ENCODE measurements at places on chromosomes 6 and 20.

DNA sequence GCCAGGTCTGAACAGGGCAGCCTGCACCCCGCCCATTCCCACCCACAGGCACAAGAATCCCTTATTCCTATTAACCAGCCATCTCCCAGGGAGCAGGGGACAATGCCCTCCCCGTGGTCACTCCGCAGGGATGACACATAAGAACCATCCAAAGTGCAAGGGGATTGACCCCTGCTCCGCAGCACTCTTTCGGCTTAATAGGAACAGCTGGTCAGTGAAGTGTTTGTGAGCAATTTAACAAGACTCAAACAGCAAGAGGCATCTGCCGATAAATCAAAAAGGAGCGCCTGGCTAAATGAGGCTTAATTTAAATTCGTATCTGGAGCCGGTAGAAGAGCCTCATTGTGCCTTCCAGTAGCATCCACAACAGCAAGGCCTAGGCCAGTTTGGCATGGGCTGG, 389.4 kb downstream of the RNGTT start:
- DNase-seq, result peak; percentile 12

GRCh38 chr20:25160897-25161296, 34.6 kb upstream of the ENTPD6 start:
- no peak for DNase-seq

- DNase-seq, result no peak
Measured at GRCh38 chr6:21874372-21874771, 280.8 kb downstream of the SOX4 start.

DNA sequence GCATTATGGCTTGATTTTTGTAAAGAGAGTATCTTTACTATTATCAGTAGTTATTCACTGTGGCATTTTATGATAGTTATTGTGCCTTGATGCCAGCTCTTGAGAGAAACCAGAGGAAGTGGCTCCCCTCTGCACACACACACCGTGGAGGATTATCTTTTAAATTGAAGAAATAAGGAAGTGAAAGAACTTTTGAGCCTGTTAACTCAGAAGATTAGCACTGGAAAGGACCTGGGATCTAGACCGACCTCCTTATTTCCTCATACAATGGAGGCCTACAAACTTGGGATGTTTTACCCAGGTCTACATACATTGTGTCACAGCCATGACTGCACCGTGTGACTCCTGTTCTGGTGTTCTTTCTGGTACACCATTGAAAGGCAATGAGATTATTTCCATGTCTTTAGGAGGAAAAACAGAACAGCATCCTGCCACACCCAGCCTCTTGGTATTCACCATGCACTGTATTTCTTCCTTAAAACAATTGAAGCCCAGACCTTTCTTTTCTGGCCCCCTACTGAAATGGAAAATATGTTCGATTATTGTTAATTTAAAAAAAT, 40.6 kb downstream of the HECA start:
- no peak for DNase-seq

DNA sequence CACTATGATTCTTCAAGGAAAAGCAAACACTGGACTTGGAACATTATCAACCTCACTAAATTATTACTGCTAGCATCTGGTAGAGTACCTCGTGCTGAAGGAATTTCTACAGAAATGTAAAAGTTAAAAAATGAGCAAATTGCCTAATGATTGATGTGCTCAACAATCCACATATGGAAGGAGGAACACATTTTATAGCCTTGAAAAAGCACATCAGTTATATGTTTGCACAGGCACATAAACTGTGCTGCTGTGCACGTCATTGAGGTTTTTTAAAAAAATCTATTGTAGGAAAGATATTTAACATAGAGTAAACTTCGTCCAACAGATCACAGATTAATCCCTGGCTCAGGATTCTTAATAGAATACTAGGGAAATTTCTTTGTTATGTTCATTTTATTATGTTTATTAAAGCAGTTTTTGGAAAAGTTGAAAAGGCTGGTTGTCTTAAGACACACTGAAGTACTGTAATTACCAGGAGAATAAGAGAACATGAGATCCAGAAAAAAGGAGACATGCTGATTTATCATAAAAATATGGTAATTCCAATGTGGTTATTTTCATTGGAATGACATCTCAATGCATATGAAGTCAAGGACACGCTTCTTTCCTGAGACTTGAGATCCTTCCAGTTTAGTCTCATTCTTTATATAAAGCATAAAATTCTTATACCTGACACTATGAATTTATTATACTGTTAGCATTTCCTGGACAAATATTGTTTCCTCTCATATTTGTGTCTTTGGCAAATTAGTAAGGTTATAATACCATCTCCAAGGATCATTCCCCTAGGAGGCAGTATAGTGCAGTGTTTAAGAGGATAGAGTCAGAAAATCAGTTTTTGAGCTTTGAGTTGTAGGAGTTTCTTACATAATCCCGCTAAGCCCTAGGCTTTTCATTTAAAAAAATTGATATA, 511.1 kb downstream of the TENT5A start:
- DNase-seq, result no peak

DNA sequence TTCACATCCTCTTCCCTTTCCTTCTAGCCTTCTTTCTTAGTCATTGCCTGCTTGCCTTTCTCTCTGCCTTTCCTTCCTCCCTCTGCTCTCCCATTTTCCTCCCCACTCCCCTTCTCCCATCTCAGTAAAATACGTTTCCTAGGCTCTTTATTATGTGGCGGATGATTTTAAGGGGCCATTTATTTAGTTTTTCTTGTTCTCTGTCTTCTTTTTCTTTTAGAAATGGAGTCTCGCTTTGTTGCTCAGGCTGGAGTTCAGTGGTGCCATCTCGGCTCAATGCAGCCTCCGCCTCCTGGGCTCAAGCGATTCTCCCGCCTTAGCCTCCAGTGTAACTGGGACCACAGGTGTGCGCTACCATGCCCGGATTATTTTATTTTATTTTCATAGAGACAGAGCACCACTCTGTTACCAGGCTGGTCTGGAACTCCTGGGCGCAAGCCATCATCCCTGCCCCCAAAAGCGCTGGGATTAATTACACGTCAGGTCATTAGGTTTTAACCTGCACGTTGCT, 1.5 kb downstream of the MTHFD1L start:
- DNase-seq, result no peak

- no peak for DNase-seq
Measured at GRCh38 chr6:135883045-135883444, 31.5 kb downstream of the PDE7B start.

DNA sequence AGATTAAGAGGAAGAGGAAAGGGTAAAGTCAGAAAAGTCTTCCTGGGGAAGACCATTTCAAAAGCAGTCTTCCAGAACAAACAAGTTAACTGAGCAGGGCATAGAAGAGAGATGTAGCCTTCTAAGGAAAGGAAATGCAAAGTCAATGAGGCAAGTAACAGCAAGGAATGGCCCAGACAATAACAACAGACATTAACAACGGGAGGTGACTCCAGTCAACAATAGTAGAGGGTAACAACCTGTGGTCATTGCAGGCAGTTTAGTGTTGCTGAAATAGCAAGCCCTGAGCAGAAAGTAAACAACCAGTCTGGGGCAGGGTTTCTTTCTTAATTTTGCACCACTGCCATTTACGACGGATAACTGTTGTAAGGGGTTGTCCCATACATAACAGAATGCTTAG, 2.1 kb downstream of the MDN1 start:
- no peak for DNase-seq

- no peak for DNase-seq
Measured at GRCh38 chr20:63183422-63184146, 32.3 kb downstream of the YTHDF1 start.

GRCh38 chr6:79656134-79656533, 25.0 kb downstream of the SH3BGRL2 start:
- no peak for DNase-seq

DNA sequence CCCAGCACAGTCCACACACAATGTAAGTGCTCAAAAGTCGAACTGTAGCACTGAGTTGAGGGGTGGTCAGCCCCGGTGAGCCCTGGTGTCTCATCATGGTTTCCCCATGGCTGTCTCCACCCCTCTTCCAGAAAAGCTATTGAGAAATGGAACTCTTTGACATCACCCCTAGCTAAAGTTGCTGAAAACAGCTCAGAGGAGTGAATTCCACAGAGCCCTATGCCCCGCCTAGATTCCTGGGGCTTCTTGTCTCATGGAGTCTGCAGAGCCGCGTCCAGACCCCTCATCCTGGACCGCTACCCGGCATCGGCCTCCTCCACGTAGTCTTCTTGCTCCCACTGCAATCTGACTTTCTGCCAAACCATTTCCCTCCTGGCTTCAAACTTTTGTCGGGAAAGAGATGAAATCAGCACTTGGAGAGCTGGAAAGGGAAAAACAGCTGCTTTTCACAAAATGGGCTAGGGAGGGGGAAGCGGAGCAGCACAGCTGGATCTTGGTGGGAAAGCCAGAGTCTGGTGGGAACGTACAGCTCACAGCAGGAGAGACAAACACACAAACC, 132.2 kb downstream of the SNX5 start:
- DNase-seq, result no peak

- peak; percentile 12 for DNase-seq
Measured at GRCh38 chr20:42204109-42204660, 586.0 kb upstream of the CHD6 start.

GRCh38 chr20:53939572-53940359, 130.6 kb downstream of the BCAS1 start:
- DNase-seq, result no peak

- no peak for DNase-seq
Measured at GRCh38 chr6:105282631-105283585, 103.1 kb upstream of the POPDC3 start.

DNA sequence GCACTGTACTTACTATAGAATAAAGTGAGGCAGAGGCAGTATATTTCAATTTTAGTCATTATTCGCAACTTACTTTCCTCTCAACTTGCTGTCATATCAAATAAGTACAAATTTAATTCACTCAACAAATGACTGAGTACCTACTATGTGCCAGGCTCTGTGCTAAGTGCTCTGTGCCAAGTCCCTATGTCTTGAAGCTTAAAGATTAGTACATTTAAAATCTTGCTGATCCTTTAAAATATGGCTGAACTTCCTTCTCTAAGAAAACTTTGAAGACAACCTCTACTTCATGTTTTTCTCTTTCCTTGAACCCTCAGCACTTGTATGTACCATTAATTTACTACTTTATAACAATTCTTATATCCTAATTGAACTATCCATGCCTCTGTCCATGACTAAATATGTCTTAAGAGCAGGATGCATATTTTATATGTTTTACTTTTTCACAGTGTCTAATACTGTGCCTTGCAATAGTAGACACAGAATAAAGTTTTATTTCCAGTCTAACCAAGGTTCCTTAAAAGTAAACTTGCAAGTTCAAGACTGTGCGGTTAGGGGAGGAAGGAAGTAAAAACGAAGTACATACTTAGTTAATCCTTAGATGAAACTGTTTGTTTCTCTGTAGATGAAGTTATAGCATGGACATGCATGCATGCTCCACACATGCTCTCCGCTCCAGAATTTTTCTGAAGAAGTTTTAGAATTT, 10.0 kb upstream of the LATS1 start:
- DNase-seq, result no peak

DNA sequence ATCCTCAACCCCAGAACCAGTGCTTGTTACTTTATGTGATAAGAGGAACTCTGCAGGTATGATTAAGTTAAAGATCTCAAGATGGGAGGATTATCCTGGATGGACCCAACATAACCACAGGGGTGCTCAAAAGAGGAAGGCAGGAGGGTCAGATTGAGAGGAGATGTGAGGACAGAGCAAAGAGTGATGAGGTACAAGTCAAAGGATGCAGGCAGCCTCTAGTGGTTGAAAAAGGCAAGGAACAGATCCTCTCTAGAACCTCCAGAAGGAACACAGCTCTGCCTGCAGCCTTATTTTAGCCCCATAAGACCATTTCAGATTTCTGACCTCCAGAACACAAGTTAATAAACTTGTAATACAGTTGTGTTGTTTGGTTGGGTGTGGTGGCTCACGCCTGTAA, 41.2 kb downstream of the PDSS2 start:
- DNase-seq, result no peak

- DNase-seq, result no peak
Measured at GRCh38 chr6:16126861-16127260, 2.0 kb upstream of the MYLIP start.

GRCh38 chr6:5179917-5180316, 80.8 kb downstream of the LYRM4 start:
- no peak for DNase-seq

DNA sequence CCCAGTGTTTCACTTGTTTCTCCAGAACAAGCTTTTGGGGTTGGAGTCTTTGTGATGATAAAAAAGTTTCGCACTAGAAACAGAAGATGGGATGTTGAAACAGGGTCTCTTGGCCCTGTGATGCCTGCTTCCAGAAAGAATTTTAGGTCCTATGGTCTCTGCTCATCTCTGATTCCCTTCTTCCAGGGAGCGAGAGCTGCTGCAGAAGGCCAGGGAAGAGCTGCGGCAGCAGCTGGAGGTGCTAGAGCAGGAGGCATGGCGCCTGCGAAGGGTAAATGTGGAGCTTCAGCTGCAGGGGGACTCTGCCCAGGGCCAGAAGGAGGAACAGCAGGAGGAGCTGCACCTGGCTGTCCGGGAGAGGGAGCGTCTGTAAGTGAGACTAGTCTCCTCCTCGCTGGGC, 18.3 kb downstream of the CEP250 start:
- DNase-seq, result no peak

GRCh38 chr6:15213838-15214400, 31.9 kb upstream of the JARID2 start:
- DNase-seq, result no peak

DNA sequence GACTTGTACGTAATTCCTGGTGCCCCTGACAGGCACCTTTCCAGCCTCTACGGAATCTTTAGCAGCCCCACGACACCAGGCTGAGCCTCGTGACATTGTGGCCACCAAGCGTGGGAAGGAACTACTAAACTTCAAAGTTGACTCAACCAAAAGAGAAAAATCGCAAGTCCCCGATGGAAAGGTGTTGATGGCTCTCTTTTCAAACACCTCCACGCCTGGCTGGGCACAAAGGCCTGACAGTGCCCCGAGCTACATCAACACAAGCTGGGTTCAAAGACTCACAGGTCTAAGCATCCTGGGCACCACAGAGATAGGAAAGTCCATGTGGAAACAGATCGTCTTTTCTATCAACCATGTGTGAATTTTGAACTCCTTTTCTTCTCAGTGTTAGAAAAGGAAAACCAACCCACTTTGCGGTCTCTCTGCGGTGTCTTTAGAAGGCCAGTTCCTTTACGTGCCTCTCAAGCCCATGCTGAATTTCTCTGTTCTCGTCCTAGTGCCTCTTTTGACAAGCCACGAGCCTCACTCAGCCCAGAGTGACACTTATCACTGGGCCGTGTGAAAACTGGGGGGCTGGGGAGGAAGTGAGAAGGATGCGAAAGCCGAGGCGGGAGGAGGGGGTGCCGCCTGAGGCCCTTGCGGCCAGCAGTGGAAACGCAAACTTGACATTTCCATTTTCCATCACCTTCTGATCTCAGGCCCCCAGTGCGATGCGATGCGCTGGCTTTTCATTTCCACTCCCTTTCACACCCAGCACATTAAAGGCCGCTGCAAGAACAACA, 59.4 kb downstream of the GFOD1 start:
- no peak for DNase-seq

GRCh38 chr20:63060057-63060991, 53.6 kb upstream of the BHLHE23 start:
- no peak for DNase-seq

GRCh38 chr20:38429301-38429700, 5.8 kb downstream of the SNHG17 start:
- DNase-seq, result no peak
